ENCODE measurements at places on chromosomes 2 and 18. TPM values are rescaled to one million over a fixed set of nuclear protein-coding genes. Genes with fewer than 3 reads are reported as not detected.

Gene GALM
- total RNA-seq: 3.6 TPM

DNA sequence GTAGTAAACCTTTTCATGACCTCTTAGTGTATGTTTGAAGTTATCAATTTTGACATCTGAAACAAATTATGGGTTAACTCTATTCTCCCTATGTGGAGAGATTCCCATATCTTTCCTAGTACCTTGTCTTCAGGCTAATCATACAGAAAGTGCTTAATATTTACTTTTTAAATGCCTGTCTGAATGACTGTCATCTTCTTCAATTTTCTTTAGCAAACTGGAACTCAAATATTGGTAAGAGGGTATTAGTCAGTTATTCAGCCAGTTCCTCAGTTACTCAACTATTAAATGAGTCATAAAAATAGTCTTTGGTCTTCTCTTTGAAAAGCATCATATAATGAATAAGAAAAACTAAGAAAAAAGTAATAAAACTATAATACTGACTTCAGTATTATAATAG lies 1038.0 kb upstream of the PIK3C3 start:
- DNase-seq: no peak

Gene CPO
- 0.39 TPM for total RNA-seq

Gene KIF5C
- total RNA-seq: 0.69 TPM

DNA sequence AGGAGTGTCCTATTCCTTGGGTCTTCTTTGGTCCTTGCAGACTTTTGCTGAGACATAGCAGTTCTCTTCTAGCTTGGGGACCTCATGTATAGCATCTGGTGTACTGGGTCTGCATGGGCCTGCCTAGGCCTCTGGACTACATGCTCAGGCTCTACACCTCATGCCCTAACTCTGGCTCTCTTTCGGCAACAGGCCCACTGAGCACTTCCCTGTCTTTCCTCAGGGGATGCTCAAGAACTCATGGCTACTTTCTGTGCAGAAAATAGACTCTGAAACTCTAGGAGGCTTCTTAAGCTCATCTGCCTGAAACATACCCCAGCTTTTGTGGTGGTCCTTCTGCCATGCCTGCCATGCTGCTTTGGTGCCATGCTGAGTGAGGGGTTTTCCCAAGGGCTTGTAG lies 21.5 kb upstream of the CPS1 start:
- DNase-seq: no peak

- no peak for DNase-seq
Measured at GRCh38 chr2:12824351-12824777, 107.6 kb downstream of the TRIB2 start.

DNA sequence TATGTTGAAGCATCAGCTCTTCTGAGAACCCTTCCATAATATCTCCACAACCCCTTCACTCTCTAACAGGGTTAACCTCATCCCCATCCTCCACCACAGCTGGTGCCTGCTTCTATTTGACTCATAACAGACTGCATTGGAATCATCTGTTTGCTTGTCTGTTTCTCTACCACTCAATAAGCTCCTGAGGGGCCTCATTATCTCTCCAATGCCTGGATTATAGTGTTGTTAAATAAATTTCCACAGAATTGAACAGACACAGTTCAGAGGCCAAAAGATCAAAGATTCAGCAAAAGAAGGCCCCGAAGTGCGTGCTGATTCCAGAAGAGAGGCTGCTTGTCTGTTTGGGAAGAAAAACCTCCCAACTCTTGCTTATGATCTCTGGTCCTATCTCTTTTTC lies 33.7 kb upstream of the FAM98A start:
- no peak for DNase-seq

Gene BOLA3
- 47.7 TPM for total RNA-seq

DNA sequence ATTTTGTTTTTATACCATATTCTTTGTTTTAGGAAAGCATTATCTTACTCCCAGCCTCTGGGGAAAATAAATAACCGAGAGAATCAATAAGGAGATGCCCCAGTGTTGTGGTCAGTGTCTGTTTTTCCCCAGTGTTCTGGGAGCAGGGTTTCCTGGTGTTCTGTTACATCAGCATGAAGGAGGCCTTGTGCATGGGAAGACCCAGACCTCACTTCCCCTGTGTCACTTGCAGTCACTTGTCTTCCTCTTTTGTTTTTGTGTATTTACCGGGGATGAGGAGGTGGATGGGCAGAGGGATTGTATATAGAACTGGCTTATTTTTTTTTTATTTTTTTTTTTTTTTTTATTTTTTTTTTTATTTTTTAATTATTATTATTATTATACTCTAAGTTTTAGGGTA lies 45.0 kb upstream of the MGAT5 start:
- no peak for DNase-seq

DNA sequence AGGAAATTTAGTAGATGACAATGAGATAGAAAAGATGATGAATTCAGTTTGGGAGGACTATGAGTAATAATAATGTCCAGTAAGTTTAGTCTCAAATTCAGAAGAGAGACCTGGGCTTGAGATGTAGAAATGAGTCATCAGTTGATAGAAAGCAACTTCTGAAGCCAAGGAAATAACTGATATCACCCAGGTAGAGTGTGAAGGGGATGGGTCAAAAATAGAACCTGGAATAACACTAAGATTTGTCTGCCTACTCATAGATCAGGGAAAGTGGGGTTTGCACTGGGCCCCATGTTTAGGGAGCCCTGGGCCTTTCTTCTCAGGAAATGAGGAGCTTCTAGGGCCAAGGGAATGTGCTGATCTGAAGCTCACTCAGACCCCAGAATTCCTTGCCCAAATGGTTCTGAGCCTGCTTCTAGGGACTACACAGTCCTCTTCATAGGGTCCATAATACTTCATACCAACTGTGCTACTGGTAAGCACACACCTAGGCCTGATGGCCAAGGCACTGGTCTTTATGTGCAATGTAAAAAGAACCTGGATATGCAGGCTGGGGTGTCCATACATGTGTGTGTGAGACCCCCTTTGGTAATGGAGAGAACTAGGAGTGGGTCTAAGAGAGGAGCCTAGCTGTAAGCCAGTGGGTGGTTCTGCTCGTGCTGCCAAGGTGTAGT lies 141.2 kb downstream of the IKZF2 start:
- no peak for DNase-seq

DNA sequence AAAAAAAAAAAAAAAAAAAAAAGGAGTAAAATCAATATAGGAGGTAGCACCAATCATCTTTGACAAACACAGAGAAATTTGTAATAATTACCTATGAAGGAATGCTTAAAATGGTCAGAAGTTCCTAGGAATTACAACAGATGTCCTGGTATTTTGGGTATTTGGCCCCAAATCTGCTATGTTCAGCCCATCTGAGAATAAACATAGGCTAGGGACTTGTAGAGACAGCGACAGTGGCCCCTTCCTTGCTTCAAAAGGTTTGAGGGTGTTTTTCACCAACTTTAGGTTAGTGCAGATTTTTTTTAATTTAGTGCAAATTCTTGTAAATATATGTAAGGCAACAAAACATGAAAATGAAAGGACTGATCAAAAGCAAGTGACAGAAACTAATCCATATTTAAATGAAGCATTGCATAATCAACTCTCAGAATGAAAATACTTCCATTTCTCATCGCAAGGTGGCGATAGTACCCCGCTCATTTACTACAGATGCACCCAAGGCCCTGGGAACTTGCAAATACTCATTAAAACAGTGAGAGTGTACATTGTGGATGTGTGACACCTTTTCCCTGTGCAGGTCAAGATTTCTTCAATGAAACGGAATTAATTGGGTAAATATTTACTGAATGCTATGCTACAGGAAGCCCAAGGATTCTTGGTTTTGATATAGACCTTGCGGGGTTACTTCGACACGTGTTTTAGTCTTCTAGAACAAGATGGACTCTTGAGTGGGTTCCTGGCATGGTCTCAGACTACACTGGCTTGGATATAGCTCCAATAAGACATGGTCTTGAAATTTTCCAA lies 44.6 kb downstream of the FAM124B start:
- no peak for DNase-seq

- DNase-seq: no peak
Measured at GRCh38 chr2:70509565-70509964, 44.1 kb downstream of the TGFA start.

DNA sequence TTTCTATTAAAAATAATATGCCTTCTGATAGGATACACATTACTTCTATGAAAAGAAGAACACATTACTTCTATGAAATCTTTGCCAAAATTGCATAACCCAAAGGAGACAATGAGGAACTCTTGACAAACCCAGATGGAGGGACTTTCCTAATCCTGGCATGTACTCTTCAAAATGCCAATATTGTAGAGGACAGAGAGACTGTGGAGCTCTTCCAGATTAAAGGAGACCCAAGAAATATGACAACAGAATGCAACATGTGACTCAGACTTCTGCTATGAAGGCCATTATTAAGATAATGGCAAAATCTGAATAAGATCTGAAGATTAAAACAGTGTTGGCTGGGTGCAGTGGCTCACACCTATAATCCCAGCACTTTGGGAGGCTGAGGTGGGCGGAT lies 22.2 kb downstream of the SOWAHC start:
- DNase-seq: no peak

Gene C1GALT1C1L
- 0.56 TPM for total RNA-seq

Measured in psoas muscle (tissue), 8 donors.